ENCODE measurements at places on chromosomes 7 and 10.

- no peak for DNase-seq
Measured at GRCh38 chr7:46357290-46357689, 436.2 kb upstream of the IGFBP3 start.

GRCh38 chr7:30062587-30062986, 34.4 kb downstream of the PLEKHA8 start:
- peak; percentile 22 for DNase-seq

- DNase-seq = no peak
Measured at GRCh38 chr7:77269360-77270093, 69.9 kb upstream of the FGL2 start.

DNA sequence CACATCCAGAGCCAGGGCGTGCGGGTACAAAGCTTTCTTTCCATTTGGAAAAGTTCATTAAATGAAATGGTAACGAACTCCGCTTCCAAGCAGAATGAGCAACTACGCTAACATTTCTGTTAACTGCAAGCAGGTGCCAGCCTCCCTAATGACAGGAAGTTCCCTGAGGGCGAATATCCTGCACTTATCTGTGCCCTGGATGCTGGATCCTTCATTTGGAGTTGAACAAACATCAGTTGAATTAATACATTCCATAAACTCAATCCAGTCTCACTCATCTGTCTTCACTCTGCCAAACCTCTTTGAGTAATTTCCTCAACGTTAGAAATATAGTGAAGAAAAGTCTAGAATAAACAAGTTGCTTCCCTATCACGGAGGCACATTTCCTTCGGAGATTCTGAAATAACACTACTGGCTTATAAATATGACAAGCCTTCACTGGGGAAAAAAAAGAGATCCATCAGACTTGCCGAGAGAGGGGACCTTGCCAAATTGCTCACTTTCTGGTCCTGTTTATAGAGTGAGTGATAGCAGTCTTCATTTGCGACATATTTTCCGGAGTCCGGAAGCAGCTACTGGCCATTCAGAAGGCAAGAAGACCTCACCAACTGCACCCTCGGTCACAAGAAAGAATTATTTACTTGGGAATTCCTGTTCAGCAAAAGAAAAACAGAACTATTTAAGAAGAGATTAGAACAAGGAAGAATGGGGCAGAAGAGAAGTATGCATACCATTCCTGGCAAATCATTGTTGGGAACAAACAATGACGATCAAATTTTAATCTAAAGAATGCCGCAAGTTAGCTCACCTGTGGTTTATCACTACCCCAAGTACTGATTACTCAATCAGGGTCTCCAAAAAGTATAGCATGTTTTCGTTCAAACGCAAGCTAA, 196.4 kb downstream of the FAM107B start:
- DNase-seq = no peak

- DNase-seq = peak; percentile 53
Measured at GRCh38 chr10:71708301-71708703, 11.3 kb downstream of the C10orf105 start.

GRCh38 chr10:53899463-53900160, 901.4 kb downstream of the PCDH15 start:
- DNase-seq = no peak

DNA sequence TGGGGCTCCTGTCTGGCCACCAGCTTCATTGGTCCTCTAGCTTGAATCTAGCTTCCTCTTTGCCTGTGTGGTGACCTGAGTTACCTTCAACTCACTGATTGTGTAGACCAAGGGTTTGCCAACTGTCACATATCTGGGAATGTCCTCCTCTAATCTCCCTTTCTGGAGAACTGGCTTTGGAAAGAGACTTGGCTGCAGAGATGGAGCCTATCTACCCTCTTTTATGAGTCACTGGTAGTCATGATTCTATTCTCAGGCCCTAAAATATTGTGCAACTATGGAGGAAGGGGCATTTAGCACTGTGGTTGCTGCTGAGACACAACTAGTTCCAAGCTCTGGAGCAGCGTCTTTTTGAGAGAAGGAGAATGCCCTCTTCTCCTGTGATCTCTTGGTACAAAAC, 691.3 kb downstream of the KCNMA1 start:
- DNase-seq = no peak

DNA sequence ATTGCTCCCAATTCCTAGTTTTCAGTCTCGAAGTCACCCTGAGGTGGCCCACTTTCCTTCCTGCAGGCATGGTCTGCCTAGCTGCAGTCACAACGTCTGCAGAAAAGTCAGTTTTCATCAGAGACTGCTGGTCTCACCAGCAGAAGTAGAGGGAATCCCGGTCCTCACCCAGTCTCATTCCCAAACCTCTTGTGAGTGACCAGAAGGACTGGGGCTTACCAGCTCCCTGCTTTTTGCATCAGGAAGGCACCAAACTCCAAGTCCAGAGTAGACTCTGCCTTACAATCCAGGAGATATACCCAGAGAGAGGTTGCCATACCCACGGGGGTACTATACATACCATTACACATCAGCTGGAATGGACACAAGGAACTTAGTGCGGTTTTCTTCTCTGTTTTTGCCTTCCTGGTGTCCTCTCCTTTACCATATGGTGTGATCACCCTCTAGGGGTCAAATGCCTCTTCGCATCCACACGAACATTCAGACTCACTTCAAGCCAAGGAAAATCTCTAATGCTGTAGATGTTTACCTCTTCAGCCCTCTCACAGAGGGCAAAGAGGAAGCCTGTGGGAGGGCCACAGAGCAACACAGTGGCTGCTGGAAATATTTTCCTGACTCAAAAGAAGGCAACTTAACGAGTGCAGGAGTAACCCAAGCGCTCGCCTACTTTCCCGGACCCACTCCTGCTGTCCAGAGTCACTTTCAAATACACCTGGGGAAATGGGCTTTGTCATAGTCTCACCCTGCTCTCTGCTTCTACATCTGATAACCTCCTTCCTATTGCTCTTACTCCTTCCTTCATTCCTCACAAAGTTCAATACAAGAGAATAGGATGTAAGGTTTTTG, 220.9 kb downstream of the C7orf25 start:
- DNase-seq = no peak

DNA sequence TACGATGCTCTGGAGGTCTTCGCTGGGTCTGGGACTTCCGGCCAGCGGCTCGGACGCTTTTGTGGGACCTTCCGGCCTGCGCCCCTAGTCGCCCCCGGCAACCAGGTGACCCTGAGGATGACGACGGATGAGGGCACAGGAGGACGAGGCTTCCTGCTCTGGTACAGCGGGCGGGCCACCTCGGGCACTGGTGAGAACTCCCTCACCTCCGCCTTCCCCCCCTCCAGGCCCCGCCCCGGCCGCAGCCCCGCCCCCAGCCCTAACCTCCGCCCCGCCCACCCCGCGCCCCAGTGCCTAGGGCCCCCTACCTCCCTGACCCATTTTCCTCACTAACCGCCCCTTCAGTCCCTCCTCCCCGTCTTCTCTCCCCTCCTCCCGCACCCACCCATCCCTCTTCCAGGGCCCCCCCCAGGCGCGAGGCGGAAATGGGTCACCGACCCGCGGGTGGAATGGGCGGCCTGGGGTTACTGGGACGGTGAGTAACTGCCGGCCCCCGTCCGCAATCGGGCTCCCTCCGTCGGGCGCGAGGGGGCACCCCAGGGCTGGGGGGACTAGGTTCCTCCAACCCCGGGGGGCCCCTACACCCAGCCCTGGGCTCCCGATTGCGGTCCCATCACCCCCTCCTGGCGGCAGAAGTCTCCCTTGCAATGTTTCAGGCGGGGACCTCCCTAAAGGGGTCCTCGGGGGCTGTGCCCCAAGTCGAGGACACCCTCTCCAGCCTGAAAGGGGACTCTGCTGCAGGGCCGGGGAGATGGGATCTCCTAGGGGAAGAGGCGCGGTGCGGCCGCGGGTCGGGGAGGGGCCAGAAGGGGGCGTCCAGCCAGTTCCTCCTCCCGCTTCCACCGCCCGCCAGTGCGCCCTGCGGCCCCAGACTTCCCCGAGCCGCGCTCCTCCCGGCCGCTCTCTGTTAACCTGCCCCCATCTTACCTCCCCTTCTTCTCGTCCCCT, 2.1 kb downstream of the PCOLCE start:
- DNase-seq = peak; percentile 56

GRCh38 chr10:6565588-6565987, 14.5 kb downstream of the PRKCQ start:
- DNase-seq = no peak

GRCh38 chr7:116802746-116803152, 59.6 kb upstream of the CAPZA2 start:
- DNase-seq = no peak

GRCh38 chr10:67801118-67801517, 36.9 kb downstream of the DNAJC12 start:
- DNase-seq = no peak

DNA sequence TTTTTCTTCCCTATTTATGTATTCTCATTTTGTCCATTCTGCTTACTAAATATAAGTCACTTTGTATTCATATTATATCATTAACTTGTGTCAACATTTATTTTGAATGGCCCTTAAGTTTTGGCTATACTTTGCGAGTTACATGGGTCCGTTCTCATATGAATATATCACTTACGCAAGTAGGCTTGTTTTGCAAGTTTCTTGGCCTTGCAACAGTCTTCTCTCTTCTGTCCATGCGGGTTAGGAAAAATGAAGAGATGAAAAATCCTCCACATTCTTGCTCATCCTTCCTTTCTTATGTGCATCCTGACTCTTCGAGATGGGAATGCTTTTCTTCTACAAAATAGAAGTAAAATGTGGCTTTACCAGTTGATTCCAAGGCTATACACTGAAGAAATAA, 82.8 kb downstream of the GPR158 start:
- DNase-seq = no peak

GRCh38 chr7:9822458-9823290, 1151.0 kb upstream of the PHF14 start:
- no peak for DNase-seq

- no peak for DNase-seq
Measured at GRCh38 chr7:23431702-23432199, 38.5 kb downstream of the IGF2BP3 start.

DNA sequence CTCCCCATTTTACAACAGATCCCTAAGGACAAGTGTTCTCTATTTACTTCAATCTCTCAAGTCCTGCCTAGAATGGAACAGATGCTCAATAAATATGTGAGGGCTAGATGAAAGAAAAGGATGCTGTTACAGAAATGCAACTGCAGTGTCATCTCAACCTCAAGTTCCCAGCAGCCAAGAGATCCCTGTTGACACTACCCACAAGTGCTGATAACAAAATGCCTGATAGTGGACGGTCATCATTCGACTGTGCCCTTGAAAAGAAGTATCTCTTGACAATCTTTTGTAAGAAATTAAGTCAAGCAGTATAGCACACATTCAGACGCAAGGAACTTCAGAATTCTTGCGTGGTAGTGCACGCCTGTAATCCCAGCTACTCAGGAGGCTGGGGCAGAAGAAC, 133.2 kb downstream of the PARD3 start:
- no peak for DNase-seq

DNA sequence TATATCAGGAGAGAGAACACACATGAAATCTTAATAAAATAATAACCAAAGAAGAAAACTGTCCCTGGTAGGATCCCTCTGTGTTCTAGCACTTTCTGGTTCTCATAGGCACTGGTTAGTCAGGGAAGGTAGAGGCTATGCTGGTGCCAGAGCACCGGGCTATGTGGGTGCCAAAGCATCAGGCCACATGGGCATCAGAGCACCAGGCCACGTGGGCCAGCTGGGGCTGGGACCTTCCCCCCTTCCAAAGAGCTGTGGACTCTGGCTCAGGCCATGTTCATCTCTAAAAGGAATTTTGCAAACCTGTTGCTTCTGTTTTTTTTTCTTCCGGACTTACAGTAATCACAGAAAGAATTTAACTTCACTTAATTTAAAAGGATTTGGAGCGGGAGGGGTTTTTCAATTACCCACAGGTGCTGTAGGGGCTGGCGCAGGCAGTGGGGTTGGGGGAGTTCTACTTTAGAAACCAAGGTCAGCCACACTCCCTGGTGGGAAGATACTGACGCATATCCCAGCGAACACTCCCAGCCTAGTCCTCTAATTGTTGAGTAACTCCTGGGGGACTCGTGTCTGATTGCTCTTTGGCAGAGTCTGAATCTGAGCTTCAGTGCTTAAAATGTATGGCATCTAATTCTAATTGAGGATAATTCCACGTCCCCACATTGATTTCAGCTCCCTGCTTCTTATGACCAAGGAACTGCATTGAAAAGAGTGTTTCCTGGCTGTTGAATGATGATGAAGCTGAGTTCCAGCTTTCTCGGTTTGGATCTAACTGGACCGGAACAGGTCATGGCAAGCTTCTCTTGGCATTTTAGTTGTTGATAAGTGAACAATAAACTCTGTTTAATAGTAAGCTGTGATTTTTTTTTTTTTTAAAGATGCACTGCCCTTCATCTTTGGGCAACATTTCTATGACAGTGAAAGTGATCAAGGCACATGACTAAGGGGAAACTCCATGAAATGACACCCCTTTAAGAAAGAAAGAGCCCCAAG, 110.7 kb upstream of the FZD8 start:
- DNase-seq = no peak

All from naive thymus-derived CD4-positive, alpha-beta T cell (primary cell).